ENCODE measurements at places on chromosomes 11 and 22.
A peak's percentile ranks its signal among the peaks of the same experiment; 100 is the strongest.

DNA sequence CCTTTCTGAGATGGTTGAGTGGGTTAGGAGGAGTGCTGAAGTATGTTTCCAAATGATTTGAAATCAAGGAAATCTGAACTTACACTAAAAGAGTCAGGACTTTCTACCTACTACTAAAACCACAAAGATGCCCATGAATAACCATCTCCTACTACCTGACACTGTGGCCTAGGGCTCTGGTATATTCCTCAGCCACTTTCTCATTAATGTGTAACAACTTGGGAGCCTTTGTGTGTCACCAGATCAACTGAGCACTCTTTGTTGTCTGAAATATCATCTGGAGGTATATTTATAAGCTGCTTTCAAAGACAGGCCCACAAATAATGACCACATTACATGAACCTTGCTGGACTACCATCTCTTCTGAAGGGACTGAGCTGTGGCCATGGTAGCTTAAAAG is 43.9 kb downstream of the RELT start:
- no peak for DNase-seq

DNA sequence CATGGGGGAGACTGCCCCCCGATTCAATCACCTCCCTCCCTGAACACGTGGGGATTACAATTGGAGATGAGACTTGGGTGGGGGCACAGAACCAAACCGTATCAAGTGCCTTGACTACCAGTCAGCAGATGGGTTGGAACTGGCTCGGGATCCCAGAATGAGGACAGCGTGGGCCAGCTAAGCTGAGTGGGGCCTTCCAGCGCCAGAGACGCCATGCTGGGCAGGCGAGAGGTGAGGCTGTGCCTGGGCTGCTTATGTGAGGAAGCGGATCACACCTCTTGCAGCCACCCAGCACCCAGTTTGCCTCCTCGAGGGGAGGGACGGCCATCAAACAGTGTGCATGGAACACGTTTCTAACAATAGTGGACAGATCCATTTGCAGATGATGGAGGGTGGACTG is 195.1 kb downstream of the TBC1D22A start:
- no peak for DNase-seq

DNA sequence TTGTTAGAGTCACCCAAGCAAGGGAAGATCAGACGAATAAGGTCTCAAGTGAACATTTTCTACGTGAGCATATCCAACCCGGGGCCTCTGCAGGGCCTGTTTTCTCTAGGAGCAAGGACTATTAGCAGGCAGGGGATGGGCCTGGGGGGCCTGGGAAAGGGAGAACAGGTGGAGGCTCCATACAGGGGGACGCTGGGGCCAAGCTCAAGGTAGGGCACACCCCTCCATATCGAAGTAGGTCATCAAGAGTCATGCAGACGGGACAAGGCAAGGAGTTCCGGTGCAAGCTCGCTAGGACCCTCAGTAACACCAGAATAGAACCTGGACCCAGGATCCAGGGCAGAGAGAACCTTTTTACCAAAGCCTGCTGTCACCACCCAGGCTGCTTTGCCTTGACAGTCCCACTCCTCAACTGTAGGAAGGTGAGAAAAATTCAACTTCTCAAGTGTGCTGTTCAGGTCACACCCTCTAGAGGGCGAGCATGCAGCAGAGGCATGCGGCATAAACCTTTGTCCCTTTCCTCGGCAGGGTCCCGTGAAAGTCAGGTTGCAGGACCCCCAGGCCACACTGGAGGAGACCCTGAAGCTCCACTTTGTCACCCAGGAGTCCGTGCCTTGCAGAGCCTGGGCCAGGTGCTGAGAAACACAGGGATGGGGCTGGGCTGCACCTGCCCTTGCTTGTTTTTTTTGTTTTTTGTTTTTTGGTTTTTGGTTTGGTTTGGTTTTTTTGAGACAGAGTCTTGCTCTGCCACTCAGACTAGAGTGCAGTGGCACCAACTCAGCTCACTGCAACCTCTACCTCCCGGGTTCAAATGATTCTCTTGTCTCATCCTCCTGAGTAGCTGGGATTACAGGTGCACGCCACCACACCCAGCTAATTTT is 8.6 kb upstream of the APOBEC3B start:
- DNase-seq, result peak; percentile 76

- DNase-seq, result no peak
Measured at GRCh38 chr11:19644316-19644715, 68.3 kb upstream of the NAV2 start.

- no peak for DNase-seq
Measured at GRCh38 chr22:24695060-24695459, 79.5 kb downstream of the PIWIL3 start.

DNA sequence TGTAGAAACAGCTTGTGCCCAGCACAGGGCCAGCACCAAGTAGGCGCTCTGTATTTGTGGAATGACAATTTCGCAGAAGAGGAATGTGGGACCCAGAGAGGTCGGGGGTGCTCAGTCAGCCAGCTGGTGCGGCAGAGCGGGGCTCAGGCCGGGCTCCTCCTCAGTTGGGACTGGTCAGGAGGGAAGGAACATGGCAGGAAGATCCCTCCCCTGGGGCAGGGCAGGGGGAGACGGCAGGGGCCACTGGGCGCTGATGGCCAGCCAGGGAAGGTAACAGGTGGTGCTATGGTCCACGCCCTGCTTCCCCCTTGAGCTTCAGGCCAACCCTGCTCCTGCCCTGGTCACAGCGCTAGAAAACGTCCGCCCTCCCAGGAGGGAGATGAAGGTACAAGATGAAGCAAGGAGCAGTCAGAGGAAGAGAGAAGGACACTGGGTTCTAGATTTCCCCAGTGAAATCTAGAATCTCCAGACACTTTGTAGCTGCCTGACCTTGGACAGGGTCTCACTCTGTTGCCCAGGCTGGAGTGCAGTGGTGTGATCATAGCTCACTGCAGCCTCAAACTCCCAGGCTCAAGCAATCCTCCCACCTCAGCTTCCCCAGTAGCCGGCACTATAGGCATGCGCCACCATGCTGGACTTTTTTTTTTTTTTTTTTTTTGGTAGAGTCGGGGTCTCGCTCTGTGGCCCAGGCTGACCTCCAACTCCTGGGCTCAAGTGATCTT is 13.5 kb upstream of the SPI1 start:
- no peak for DNase-seq

DNA sequence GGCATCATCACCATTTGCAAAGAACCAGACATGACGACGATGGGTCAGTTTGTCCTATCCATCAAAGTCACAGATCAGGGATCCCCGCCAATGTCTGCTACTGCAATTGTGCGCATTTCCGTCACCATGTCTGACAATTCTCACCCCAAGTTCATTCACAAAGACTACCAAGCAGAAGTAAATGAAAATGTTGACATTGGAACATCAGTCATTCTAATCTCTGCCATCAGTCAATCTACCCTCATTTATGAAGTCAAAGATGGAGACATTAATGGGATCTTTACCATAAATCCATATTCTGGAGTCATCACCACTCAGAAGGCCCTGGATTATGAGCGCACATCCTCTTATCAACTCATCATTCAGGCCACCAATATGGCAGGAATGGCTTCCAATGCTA is 171.6 kb upstream of the MTNR1B start:
- DNase-seq, result no peak

GRCh38 chr11:59152312-59152951 is 9.8 kb downstream of the FAM111A start:
- DNase-seq, result peak; percentile 55

GRCh38 chr11:95398437-95399112 is 167.6 kb upstream of the SESN3 start:
- no peak for DNase-seq

- DNase-seq, result no peak
Measured at GRCh38 chr11:8828580-8829361, 82.2 kb upstream of the AKIP1 start.

- DNase-seq, result no peak
Measured at GRCh38 chr11:125381499-125382044, 114.5 kb downstream of the FEZ1 start.

GRCh38 chr11:118265954-118266353 is 1.9 kb upstream of the MPZL2 start:
- DNase-seq, result no peak

GRCh38 chr11:60942970-60943565 is 8.9 kb downstream of the SLC15A3 start:
- no peak for DNase-seq

DNA sequence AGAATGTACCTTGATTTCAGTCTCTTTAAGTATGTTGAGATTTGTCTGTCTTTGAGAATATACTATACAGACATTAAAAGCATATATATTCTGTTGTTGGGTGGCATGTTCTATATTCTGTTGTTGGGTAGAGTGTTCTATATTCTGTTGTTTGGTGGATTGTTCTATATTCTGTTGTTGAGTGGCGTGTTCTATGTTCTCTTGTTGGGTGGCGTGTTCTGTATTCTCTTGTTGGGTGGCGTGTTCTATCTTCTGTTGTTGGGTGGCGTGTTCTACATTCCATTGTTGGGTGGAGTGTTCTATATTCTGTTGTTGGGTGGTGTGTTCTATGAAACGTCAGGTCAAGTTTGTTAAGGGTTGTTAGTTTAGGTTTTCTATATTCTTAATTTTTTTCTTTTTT is 27.1 kb upstream of the CTTN start:
- DNase-seq, result no peak

- no peak for DNase-seq
Measured at GRCh38 chr22:33865996-33866395, 54.3 kb downstream of the LARGE1 start.

DNA sequence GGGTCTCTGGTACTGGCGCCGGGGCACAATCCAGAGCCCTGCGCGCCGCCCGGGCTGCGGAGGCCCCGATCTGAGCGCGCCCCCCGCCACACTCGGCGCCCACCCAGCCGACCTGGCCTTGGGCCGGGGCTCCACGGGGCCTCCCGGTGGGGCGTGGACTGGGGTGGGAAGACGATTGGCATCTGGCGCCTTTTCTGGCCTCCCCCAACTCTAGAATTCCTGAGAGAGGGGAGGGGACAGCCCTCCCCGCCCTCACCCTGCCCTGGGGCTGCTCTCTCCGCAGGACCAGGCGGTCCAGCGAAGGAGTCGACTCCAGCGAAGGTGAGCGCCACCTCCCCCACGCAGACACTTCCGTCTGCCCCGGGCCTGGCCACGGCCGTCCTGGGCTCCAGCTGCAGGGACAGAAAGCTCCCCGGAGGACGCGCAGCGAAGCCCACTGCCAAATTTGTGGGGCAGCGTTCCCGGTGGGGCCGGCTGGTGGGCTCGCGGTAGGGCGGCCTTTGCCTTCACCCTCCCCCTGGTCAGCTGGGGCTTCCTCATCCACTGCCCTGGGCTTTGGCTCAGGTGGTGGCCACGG is 593 bp downstream of the SSH3 start:
- no peak for DNase-seq

DNA sequence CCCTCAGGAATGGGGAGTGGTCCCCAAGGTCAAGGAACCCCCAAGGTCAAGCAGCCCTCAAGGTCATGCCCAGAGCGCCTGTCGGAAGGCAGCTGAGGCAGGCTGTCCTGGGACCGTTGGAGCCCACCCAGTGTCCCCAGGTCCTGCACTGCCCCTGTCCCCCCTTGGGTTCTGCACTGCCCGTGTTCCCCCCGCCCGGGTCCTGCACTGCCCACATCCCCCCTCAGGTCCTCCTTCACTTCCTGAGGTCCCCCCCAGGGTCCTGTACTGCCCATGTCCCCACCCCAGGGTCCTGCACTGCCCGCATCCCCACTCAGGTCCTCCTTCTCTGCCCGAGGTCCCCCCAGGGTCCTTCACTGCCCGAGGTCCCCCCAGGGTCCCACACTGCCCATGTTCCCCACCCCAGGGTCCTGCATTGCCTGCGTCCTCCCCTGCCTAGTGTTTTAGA is 1073.0 kb downstream of the BRD1 start:
- DNase-seq, result no peak

DNA sequence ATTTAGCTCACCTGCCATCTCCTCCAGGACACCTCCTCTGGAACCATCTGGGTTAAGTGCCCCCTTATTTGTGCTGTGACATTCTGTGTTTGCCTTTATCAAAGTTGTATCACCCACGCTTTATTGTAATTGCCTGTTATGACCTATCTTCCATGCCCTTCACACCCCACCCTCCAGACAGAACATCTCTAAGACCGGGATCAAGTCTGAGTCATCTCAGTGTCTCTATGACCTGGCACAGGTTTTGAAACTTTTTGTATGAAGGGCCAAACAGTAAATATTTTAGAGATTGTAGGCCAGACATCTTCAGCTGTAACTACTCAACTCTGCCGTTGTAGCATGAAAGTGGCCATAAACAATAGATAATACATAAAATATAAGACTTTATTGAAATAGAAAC is 161.8 kb downstream of the SPON1 start:
- DNase-seq, result no peak

- DNase-seq, result no peak
Measured at GRCh38 chr22:31895411-31896123, 48.8 kb upstream of the YWHAH start.

- DNase-seq, result no peak
Measured at GRCh38 chr11:7851391-7851790, 54.6 kb upstream of the OR5P2 start.

Measured in GM13977 (cell line).